T-helper 1 cell (primary cell): ENCODE measurements at places on chromosomes 7 and 10.

DNA sequence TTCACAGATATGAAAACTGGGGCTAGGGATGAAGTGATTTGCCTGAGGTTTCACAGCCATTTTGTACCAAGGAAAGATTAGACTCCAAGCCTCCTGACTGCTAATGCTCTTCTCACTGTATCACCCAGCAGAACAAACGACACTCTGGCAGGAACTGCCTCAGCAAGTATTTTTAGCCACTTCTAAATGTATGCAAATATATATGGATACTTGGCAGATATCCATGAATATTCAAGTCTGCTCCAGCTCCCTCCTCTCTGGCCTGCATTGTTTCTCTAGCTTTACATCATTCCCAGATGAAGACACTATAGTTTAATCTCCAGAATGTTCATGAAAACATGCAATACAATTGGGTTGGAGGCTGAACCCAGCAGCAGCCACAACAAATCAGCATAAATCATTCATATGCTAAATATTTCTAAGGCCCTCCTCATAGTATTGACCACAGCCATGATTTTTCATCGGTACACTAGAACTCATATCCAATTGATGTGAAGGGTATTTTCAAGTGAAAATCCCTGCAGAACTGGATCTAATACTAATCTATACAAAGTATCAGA, 65.5 kb downstream of the HPSE2 start:
- DNase-seq: no peak

GRCh38 chr7:101507791-101508252, 121.3 kb downstream of the MYL10 start:
- DNase-seq: no peak

DNA sequence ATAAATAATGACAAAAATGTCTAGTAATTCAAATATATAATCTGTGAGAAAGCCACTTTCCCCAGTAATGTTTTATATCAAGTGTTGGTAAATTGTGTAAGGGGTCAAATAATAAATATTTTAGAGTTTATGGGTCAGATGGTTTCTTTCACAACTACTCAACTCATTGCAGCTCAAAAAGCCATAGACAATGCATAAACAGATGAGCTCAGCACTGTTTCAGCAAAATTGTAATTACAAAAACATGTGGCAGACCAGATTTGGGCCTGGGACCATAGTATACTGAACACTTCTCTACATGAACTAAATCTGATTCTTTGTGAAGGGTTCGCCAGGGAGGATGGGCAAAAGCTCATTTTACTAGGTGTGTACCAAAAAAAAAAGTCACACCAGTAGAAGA, 460.8 kb downstream of the NRG3 start:
- no peak for DNase-seq

DNA sequence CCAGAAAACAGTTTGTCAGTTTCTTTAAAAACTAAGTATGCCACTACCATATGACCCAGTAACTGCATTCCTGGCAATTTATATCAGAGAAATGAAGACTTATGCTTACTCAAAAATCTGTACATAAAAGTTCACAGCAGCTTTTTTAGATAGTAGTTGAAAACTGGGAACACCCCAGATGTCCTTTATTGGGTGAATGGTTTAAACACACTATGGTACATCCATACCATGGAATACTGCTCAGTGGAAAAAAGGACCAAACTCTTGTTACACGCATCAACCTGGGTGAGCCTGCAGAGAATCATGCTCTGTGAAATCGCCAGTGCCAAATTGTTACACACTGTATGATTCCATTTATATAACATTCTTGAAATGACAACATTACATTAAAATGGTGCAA, 127.6 kb upstream of the RET start:
- no peak for DNase-seq

GRCh38 chr7:137848095-137848494, 1.3 kb upstream of the DGKI start:
- DNase-seq: no peak

DNA sequence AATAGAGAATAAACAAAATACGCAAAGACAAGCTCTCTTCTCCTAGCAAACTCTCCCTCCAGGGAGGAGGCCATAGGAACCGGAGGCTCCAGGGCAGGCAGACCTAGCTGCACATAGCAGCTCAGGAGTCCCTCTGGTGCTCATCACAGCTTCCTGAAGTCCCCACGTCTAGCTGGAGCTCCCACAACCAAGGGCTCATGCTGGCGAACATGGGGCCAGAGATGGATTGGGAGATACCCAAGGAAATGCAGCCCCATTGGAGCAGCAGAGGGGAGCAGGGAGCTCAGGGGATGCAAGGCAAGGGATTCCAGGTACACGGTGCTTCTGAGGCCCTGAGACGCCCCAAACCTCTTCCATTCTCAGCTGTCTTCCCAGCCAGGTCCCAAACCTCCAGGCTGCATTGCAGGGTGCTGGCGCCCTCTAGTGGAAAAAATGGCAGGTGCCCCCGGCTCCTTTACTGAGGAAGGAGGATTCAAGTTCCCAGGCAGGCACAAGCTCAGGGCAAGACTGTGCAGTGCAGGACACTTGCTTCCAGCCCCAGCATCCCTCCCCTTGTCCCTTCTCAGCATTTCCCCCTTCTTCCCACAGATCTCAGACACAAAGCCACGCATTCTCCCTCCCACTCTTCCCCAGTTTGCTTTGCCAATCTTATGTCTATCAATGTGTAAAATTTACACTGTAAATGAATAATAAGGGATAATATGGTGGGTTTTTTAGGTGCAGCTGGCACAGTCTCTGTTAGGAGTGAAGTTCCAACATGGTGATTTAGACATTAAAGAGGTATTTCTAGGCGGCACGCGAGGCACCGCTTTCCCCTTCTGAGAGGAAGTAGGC, 46.2 kb downstream of the GPAM start:
- peak; percentile 33 for DNase-seq

GRCh38 chr10:73644015-73644743, 2.9 kb upstream of the MYOZ1 start:
- DNase-seq: no peak

GRCh38 chr10:104243512-104243911, 11.2 kb upstream of the GSTO1 start:
- DNase-seq: no peak
